ENCODE measurements at places on chromosomes 5 and 9.

DNA sequence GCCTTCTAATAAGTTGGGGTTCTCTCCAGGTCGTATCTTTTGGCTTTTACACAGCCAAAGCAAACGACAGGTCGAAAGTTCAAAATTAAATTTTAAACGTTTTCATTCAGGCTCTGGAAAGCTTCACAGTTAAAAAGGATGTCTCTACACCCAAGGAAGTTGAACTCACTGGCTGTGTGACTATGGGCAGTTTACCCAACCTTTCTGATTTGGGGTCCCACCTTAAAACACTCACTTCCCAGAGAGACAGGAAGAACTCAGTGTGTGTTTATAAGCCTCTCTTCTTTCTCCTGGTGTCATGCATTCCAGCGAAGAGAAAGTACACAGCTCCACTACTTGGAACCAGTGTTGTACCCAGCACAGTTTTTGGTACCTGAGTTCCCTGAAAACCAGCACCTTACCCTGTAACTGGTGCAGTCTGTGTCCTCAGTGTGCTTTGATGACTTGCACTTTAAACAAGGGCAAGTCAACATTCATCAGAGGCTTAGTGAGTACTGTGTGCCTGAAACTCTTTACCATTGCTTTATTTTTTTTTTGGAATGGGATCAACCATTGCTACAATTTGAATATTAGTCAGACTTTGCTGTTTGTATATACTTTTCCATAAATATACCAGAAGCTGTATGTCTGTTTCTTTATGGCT is 1.7 kb downstream of the SRD5A1 start:
- no peak for DNase-seq

DNA sequence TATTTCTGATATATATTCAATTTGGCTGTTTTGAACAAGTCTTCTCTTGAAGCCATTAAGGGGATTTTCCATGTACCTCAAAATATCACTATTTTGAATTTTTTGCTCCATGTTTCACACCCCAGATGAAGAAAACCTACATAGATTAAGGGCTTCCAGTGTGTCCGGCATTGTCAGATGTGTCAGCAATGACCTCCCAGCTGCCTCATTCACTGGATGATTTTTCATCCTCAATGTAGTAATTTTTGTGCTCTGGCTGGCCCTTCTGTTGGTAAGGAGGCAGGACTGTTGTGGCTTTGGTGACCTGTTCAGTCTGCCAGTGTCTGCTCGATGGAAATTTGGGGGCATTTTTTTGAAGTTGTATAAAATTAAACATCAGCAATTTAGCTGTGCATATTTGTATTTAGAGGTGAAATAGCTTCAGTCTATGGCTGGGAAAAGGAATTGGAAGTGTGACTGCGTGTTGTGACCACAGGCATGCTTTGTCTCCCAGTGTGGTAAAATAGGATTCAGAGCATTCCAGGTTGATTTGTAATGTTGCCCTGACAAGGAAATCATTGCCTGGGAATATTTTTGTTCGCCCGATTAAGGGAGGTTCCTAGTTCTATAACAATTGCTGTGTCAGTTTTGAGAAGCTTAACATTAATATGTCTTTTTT is 312.4 kb downstream of the ARHGEF28 start:
- peak; percentile 85 for DNase-seq

DNA sequence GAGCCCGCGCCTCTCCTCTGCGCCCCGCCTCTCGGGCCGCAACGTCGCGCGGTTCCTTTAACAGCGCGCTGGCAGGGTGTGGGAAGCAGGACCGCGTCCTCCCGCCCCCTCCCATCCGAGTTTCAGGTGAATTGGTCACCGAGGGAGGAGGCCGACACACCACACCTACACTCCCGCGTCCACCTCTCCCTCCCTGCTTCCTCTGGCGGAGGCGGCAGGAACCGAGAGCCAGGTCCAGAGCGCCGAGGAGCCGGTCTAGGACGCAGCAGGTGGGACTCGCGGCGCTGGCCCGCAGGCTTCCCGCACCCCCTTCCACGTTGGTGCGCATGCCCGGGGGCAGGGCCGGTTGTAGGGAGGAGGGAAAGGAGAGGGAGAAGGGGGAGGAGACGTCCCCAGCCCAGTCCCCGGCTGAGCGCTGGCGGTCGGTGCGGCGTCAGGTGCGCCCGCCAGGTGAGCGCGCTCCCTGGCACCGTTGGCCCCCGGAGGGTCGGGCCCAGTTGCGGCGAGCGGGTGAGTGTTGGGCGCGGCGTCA is at the start of gene OCLN:
Gene OCLN (plus strand): TSS at position 400 of the 532 bp plus-strand sequence. CDS start 11,455 bp downstream, outside the sequence.
- no peak for DNase-seq

GRCh38 chr9:104776797-104777196 is 12.9 kb downstream of the NIPSNAP3B start:
- no peak for DNase-seq

GRCh38 chr5:145178641-145179523 is 656.3 kb downstream of the PRELID2 start:
- no peak for DNase-seq

- DNase-seq: no peak
Measured at GRCh38 chr5:174411479-174411819, 312.9 kb upstream of the MSX2 start.

DNA sequence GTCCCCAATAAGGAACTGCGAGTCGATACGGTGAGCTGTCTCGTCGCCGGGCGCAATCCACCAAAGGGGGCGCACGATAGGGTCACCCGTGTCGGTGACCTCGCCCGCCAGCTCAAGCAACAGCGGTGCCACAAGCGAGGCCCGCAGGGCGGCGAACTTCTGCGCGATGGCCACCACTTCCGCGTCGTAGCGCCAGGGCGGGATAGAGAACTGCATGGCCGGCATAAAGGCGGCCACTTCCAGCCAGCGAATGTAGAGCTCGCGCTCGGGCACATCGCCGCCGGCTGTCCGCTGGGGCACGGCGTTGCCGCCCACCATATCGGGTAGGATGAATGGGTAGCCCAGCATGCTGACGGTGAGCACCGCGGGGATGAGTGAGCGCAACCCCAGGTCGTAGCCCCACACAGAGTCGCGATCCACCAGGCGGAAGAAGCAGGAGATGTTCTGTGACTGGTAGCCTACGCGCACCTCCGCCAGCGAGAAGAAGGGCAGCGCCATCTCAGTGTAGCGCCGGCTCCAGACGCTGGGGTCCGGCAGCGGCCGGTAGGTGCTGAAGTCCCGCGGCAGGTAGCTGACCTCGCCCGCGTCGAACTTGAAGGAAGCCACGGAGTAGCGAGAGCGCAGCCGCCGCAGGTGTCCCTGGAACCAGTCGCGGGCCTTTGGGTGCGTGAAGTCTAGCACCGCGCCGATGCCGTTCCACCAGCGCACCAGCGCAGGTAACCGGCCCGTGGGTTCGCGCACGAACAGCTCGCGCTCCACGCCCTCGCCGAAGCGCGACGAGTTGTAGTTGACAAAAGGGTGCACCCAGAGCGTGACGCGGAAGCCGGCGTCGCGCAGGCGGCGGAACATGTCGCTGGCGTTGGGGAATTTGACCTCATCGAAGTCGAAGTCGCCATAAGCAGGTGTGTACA is 5.5 kb downstream of the MYORG start:
- no peak for DNase-seq

DNA sequence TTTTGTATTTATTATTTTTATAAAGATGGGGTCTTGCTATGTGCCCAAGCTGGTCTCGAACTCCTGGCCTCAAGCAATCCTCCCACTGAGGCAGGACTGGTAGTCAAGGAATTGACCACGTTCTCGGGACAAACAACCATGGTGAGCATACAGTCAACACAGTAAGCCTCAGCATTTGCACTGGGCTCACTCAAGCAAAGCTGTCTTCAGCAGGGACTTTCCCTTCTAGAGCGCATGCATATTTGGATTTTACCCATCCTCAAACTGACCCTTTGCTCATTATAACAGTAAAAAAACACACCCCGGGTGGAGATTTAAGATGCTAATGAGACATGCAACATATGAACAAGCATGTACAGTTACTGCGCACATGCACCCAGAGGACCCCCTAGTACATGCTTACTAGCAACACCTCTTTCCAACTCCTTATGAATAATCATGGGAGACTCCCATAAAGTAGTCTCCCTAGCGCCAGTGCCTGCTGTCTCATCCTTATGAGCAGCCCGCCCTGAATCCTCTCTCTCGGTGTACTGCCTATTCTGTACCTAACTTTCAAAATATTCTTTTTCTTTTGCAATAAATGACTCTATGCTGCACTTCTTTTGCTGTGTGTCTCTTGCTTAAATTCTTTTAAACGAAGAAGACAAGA is 41.5 kb downstream of the C5orf22 start:
- DNase-seq: no peak

- no peak for DNase-seq
Measured at GRCh38 chr5:69105996-69106906, 12.4 kb downstream of the SLC30A5 start.

GRCh38 chr9:121972501-121972981 is 120.6 kb downstream of the TTLL11 start:
- DNase-seq: peak; percentile 22

DNA sequence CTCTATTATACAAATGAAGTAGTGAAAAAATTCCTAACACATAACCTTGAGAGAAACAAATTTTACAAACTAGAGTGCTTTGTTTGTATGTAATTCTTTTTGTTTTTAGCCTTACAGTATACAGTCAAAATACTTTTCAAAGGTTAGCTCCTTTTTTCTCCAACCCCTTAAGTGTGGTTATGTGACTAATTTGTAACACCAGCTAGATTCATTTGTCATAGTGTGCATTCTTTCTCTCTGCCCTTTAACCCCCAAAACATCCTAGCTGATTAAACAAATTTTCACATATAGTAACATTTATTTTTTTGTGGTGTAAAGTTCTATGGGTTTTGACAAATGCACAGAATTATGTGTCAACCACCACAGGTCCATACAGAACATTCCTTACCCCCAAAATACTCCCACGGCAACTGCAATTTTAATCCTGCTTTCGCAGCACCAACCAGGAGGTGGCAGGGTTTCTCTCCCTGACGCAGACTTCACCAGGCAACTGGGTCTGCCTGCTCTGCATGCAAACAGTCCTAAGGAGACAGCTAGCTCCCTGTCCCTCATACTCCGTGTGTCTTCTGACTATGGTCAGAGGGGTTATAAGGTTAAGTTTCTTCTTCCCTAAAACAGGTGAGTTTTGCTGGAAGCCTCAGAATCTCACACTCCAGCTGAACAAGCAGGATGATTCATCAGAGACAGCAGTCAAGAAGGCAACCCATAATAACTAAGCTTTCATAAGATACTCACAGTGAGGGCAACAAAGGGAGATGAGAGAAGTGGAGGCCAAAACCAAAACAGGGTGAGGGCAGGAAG is 44.5 kb upstream of the NR5A1 start:
- DNase-seq: peak; percentile 32

DNA sequence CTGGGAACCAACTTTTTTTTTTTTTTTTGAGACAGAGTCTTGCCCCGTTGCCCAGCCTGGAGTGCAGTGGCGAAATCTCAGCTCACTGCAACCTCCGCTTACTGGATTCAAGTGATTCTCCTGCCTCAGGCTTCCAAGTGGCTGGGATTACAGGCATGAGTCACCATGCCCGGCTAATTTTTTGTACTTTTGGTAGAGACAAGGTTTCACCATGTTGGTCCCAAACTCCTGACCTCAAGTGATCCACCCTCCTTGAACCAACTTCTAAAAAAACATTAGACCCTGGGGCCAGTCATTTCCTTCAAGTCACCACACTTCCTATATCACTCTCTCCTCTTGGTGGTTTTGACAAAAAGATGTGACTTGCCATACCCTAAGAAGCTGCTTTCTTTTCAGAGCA is 10.9 kb upstream of the SHROOM1 start:
- peak; percentile 87 for DNase-seq

DNA sequence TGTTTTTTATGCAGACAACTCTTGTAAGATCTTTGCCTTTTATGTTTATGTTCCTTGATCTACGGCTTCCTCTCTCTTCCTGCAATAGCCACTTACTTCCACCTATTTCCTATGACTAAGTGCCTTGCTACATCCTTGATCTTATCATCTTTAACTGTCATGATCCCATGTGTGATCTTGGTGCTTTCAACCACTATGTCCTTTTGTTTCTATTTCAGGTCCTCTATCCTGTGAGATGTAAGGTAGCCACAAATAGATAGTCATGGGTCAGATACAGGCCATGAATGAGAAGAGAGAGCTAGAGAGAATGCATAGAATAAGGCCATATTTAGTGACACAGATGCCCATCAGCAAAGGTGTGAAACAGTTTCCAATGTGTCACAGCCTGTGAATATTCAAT is 243.6 kb upstream of the HAPLN1 start:
- no peak for DNase-seq

GRCh38 chr9:121358751-121359150 is 11.3 kb downstream of the STOM start:
- no peak for DNase-seq

- no peak for DNase-seq
Measured at GRCh38 chr9:125049212-125050049, 93.9 kb downstream of the SCAI start.

- DNase-seq: no peak
Measured at GRCh38 chr5:114949756-114950155, 220.0 kb downstream of the TRIM36 start.

GRCh38 chr9:105535920-105536668 is 21.8 kb upstream of the FKTN start:
- DNase-seq: peak; percentile 46

GRCh38 chr9:76980566-76980965 is 38.9 kb upstream of the FOXB2 start:
- no peak for DNase-seq

DNA sequence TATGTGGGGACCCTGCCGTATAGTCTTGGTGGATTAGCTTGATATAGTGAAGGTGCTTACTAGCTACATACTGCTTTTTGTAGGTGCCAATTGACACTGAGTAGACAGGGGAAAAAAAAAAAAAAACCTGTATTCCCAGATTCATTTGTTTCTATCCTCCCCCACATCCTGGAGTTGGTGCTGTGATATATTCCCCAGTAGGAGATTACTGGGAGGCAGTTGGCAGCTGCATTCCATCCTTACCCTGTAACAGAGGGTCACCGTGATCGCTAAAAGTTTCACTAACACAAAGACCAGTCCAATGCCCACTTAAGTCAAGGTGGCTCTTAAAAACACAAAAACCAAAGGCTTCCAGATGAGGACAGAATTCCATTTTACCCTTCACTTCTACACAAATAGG is 27.4 kb upstream of the TOMM5 start:
- no peak for DNase-seq

- no peak for DNase-seq
Measured at GRCh38 chr9:105039175-105039799, 111.3 kb upstream of the ABCA1 start.

GRCh38 chr9:212297-212696 is 2.4 kb upstream of the DOCK8 start:
- no peak for DNase-seq

DNA sequence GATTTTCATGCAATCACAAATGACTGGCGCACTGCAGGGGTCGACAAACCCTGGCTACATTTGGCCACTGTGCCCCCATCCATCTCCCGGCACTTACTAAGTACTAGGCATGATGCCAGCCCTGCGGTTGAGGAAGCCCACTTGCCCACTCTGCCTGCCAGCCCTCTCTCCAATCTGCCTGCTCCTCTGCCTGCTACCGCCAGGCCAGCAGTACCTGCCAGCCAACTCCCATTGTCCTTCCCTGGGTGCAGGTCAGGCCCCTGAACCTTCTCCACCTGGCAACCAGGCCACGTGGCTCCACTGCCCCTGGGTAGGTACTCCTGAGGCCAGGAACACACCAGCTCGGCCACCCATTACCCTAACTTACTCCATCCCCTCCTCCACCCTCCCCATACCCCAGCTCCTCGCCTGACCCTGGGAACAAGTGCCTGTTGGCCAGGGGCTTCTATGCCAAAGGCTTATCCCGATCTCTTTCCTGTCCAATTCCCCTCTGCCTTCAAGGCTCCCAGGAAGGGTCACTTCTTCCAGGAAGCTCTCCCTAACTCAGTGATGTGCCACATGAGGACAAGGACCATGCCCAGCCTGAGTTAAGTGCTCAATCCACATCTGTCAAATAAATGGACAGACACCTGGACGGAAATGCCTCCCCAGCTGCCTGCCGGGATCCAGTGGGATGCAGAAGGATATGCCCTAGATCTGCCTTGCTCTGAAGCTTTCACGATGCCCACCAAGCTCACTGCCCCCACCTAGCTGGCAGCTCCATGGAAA is 6.6 kb downstream of the EEIG1 start:
- DNase-seq: no peak

Data from fibroblast of gingiva (primary cell).